ENCODE measurements at places on chromosomes 1 and 21.
A peak's percentile ranks its signal among the peaks of the same experiment; 100 is the strongest.

DNA sequence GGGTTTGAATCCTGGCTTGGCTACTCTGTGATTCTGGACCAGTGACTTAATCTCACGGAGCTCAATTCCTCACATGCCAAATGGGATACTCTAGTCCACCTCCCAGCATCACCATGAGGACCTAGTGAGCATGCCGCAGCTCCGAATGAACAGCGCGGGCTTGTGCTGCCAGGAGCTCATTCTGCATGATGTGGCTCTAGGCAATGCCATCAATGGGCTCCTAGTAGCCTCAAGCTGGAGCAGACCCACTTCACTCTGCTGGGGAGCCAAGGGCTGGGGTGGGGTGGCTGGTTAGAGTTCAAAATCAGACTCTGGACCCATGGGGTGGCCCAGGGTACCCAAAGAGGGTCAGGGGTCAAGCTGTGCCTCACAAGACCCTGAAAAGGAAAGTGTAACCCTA is 41.5 kb downstream of the CDK18 start:
- DNase-seq: no peak

DNA sequence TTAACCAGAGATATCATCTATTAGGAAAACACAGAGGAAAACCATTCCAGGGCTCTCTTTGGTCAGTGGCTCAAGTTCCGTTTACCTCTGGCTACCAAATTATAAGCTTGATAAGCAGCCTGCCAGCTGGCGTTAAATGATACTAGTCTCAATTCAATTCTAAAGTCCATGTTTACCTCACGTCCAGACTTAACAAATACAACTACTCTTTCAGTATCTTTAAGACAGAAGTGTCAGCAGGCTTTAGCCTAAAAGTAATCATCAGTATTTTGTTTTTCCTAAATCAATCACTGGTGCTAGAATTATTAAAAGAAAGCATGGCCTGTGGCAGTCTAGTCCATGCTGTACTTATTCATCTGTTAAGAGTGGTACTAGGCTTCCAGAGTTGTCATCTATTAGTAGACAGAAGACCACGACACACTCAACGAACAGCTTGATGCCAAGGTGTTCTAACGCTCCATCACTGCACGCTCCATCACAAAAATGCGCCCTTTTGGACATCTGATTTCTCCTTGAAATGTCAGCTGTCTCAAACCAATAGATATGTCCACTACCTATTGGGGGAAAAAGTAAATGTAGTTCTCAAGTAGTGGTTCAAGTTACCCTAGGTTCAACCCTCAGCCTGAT is 1.5 kb downstream of the IVNS1ABP start:
- no peak for DNase-seq

DNA sequence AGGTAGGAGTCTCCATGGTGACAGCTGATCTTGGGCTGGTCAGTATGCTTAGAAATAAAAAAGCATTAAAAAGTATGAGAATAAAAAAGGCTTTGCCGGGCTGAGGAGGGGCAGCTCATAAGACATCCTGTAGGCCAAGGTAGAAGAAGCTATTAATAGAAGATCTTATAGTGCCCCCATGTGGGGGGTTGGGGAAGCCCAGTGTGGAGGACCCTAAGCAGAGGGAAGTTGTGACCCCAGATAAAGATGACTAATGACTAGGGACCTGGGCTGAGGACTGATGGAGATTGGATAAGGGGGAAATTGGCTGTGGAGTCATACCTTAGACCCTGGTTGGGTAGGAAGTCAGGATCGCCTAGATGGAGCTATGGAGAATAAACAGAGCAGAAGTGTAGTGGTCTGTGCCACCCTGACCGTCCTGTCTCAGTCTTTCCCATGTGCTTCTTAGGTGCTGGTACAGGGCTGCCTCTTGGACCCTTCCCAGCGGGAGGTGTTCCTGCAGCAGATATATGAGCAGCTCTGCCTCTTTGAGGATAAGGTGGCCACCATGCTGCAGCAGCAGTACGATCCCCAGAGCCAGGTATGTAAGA is 25.0 kb downstream of the SZT2 start:
- peak; percentile 75 for DNase-seq

DNA sequence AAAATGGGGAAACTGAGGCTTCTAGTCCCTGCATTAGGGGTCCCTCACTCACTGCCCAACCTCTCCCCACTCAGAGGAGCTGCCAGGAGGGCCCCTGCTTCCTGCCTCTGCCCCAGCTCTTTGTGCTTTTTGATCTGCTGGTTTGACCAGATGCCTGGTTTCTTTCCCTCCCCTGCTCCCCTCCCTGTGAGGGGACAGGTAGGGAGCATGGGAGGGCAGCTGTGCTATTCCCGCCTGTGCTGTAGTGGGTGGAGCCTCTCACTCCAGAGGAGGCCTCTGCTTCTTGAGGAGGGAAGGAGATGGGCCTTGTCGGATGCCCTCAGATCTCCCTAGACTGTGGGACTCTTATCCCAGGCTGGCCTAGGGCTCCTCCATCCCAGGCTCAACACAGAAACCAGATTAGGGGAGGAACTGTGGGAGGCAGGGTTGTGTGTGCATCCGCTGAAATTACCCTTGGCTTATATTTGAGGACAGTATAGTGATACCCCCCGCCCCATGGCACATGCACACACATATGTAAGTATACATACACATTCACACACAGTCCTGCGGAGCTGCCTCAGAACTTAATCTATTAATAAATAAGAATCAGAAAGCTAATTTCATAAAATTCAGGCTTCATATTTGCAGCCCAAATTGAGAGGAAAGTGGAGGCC is 4.6 kb downstream of the BOLA1 start:
- DNase-seq: no peak

- DNase-seq: peak; percentile 44
Observed at GRCh38 chr21:44300262-44300959, 558 bp downstream of the PFKL start.

DNA sequence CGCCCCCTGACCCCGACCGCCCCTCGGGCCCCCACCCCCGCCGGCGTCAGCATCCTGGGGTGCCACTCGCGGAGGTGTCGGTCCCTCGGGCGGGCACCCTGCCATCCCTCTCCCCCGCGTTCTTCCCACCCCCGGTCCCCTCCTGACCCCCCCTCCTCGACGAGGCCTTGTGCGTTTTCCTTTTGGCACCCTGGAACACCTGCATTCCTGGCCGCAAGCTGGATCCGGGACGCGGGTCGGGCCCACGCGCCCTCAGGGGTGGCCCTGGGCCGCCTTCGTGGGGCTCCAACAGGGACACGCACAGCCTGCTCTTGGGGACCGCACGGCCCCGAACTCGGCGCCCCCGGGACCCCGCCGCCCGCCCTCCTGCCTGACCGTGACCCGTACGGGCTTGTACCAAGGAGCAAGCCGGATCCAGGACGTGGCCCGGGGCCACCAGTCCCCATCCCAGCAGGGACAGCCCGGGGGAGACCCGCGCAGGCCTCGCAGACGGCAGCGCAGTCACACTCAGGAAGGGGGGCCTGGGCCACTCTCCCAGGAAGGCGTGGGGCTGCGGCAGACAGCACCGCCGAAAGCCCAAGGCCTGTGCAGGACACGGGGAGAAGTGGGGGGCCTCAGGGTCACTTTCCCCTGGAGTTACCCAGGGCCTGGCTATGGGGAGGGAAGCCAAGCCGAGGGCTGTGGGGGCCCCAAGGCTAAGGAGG is 579 bp upstream of the SLC19A1 start:
- DNase-seq: peak; percentile 21

DNA sequence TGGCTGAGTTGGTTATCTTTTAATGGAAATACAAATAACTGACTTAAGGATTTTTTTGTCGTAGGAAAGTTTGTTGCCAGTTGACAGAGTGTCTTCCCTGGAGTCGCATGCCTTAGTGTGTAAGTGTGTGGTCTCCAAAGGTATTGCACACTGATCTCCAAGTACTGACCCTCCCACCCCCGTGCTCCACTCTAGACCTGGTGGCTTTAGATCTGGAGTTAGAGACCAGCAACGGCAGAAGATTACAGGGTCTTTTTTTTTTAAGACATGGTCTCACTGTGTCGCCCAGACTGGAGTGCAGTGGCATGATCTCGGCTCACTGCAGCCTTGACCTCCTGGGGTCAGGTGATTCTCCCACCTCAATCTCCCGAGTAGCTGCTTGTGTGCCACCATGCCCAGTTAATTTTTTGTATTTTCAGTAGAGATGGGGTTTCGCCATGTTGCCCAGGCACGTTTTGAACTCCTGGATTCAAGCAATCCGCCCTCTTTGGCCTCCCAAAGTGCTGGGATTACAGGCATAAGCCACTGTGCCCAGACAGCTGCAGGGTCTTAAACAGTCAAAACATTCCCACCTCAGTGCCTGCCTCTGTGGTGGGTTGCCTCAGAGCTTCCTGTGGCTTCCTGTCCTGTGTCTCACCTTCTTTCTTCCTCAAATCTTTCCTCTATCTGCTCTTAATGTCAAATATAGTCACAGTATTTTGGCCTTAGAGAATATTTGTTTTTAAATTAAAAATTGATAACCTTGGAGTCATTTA is 6.9 kb downstream of the TRAPPC10 start:
- DNase-seq: no peak

GRCh38 chr1:36156329-36157114 is 562 bp downstream of the MAP7D1 start:
- DNase-seq: peak; percentile 85

DNA sequence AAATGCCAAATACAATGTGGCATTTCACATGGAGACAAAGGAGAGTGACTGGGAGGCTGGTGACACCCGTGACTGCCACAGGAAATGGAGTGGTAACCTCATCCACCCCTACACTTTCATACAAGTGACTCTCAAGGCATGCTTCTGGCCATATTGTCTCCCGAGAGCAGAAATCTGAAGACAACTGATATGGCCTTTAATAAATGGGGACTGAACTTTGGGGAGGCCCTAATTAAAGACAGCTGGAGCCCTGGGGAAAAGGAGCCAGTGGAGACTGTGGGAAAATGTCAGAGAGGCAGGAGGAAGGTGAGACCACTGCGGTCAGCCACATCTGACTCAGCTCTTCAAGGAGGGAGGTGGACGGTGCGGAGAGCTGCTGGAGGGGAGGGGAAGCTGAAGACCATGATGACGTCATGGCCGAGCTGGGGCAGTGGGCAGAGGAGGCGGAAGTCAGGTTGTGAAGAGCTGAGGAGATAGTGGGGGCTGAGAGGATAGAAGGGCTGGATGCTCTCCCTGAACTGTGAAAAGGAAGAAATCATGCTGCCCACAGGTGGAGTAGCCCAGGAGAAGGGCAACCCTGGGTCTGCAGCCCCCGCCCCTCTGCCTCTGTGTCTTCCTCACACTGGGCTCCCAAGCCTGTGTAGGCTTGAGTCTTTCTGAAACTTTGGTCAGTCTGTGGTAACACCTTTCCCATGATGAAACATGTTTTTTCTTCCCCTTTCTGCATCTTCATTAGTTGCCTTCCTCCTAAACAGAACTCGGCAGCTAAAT is 14.0 kb upstream of the NCF2 start:
- DNase-seq: no peak

- no peak for DNase-seq
Observed at GRCh38 chr1:38670544-38671122, 188.9 kb downstream of the RRAGC start.

DNA sequence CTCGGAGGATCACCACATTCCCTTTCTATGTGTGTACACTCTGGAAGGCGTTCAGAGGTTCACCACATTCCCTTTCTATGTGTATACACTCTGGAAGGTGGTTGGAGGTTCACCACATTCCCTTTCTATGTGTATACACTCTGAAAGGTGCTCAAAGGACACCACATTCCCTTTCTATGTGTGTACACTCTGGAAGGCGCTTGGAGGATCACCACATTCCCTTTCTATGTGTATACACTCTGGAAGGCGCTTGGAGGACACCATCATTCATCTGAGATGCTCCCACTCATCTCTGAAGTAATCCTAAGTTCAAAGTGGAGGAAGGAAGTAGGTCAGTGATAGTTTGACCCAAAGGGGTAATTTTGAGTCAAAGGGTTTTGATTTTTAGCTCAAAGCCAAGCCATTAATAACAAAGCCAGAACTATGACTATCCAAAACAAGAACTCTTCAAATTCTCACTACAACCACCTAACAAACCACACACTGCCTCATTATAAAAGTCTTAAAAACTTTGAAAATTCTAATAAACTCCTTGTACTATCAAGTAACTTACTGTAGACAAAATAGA is 32.9 kb downstream of the NRIP1 start:
- DNase-seq: no peak

GRCh38 chr1:89546082-89546889 is 21.7 kb downstream of the LRRC8B start:
- DNase-seq: no peak

DNA sequence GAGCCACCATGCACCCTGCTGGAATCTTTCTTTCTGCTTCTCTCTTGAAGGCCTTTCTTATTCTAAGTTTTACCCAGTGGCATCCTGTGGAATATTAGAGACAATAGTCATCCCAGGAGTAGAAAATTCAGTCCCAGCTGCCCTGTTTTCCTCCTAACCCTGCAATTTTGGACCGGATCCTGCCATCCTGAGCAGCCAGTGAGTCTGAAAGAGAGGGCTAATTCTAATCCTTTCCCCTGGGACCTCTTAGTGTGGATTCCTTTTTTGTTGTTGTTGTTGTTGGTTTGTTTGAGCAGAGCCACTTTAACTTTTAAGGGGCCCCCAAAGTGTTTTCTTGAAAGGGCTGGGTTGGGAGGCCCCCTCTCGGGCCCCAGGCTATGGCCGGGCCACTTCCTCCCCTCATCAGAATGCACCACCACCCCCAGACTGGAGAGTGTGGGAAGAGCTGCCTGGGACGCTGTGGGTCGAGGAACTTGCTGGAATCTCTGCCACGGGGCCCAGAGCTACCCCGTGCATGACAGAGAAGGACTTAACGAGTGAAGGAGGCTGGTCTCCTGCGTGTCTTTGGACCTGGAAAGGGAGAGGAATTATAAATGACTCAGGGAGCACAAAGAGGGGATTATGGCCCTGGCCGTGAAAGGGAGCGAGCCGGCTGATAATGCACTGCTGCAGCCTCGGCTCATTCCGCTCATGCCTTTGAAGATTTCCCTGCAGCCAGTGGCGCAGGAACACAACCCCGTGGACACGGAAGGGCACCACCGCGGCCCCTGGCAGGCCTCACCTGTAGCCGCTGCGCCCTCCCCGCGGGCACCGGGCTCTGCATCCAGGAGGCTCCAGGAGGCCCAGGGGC is 81.0 kb upstream of the AKT3 start:
- no peak for DNase-seq

- DNase-seq: no peak
Observed at GRCh38 chr1:179080866-179081686, 794 bp upstream of the TOR3A start.

DNA sequence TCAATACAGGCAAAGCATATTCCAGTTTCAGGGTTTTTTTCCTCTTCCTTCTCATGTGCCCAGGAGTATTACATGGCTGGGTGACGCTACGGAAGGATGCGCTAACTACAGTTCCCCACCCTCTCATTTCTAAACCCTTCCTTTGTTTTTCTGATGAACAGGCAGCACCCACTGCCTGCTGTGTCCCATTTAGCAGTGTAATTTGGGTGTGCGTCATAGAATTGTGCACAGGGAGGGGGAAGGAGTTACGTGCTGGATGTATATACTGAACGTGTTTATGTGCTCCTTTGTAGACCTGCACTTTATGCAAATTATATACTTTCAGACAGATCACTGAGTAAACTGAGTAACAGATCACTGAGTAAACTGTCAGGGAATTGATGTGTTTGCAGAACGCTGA is 44.5 kb downstream of the ELAPOR1 start:
- no peak for DNase-seq

- DNase-seq: no peak
Observed at GRCh38 chr1:210815641-210816550, 318.1 kb downstream of the KCNH1 start.

- DNase-seq: no peak
Observed at GRCh38 chr1:209202830-209203532, 380.5 kb upstream of the CAMK1G start.
